ENCODE measurements at places on chromosomes 13 and 19.
A peak's percentile ranks its signal among the peaks of the same experiment; 100 is the strongest.

DNA sequence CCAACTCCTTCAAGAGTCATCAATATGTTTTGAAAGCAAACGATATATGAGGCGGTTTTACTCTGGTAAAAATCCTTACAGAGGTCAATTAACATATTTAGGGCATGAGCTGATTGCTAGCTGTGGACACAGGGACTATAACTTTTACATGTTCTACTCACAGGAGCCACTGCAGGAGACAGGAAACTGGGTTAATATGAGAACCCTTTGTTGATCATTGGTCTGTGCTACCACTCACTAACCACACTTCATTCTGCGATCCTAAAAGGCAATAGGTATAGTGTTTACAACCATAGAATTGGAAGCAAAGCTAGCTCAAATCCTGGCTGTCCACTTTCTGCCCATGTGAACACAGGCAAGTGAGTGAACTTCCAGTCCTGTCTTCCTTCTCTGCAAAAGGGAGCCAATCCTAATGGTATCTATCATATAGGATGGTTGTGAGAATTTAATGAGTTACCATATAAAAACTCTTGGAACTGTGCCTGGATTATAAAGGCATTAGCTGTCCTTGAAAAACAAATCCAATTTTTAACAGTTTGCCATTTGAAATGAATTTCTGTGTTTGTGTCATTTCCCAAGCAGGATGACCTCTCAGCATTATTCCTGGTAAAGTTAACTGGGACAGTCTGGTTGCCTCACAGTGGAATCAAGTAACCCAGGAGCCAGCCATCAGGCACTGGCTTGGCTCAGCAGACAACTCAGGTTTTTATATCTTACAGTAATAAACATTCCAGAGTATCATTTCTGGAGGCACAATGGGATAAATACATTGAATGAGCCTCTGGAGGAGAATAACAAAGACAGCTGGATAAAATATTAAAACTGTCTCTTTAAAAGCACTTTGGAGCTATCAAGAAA, 29.8 kb upstream of the RAP2A start:
- peak; percentile 5 for DNase-seq

- no peak for DNase-seq
These were observed 6.0 kb downstream of the TMED1 start for GRCh38 chr19:10829967-10830366.

DNA sequence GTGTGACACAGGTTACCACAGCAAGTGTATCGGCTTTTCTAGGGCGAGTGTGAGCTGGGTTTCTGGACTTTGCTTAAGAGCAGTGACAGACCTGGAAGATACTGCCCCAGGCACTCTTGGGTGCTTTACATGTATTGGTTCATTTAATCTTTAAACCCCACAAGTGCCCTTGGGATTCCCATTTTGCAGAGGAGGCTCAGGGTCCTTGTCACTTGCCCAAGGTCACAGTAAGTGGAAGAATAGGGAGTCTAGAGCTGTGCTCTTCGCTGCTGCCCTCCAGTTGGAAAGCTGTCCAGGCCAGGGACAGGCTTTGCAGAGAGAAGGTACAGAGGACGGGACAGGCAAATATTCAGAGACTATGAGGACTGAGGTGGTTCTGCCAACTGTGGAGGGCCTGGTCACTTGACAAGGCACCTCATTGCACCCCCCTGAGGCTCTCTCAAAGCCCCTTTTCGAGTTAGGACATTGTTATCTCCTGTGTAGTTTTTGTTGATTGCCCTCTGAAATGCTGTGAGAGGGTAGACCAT, 42.4 kb downstream of the BBC3 start:
- DNase-seq: no peak

GRCh38 chr13:107104631-107105030, 536.7 kb upstream of the ARGLU1 start:
- no peak for DNase-seq

DNA sequence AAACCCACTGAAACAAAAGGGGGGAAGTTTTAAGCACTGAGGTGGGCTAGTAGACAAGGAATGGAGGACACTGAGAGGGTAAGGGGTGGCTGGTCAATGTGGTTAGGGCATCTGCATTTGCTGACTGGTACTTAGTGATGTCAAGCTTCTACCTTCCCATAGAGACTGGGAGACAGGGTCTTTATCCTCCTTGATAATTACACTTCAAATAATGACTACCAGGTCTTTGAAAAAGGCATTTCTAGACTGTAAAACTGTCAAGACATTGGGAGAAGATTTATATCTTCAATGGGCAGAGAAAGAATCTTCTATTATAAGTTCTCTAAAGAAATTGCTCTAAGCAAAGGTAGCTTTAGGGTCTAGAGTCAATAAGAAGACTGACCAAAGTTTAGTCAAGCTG, 1490.8 kb upstream of the PCDH20 start:
- no peak for DNase-seq

DNA sequence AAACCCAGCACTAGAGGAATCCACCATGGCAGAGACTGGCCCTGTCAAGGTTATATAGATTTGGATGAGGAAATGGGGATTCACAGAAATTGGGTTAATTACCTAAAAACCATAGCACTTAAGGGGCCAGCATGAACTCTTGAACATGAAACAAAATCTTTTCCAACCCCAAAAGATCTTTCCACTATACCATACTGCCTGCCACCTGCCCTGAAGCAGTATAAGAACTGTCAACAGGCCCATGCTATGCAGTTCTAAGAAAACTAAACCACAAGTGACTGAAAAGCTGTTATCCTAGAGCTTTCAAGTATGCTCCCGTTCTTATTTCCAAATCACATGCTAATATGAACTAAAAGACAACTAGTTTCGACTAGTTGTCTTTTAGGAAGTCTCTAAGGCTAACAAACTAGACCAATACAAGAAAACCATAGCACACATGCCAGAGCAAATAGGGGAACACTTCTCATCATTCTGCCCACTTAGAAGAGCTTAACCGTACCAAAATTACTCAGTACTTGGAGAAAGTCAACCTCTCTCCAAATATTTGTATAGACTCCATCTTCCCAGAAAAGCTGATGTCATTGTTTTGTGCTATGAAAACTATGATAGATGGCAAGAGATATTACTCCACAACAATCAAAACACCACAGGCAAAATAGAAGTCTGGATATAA, 27.5 kb downstream of the HSPH1 start:
- no peak for DNase-seq

GRCh38 chr13:49869519-49869918, 66.6 kb downstream of the SPRYD7 start:
- peak; percentile 36 for DNase-seq

GRCh38 chr13:111354789-111355188, 34.3 kb downstream of the TEX29 start:
- no peak for DNase-seq

DNA sequence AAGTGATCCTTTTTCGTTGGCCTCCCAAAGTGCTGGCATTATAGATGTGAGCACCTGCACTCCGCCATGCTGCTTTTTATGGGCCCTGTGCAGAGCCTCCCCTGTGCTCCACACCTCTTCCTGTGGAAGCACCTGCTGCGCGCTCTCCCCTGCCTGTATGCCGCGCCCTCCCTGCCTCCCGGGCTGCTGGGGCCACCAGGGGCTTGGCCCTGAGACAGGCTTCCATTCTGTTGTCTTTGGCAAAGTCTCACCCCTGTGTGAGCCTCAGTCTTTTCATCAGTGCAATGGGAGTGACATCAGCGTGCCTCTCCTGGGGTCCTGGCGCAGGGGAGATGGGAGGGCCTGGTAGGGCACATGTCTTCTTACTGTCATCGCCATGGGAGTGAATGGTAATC, 1.3 kb downstream of the FAM174C start:
- DNase-seq: no peak

DNA sequence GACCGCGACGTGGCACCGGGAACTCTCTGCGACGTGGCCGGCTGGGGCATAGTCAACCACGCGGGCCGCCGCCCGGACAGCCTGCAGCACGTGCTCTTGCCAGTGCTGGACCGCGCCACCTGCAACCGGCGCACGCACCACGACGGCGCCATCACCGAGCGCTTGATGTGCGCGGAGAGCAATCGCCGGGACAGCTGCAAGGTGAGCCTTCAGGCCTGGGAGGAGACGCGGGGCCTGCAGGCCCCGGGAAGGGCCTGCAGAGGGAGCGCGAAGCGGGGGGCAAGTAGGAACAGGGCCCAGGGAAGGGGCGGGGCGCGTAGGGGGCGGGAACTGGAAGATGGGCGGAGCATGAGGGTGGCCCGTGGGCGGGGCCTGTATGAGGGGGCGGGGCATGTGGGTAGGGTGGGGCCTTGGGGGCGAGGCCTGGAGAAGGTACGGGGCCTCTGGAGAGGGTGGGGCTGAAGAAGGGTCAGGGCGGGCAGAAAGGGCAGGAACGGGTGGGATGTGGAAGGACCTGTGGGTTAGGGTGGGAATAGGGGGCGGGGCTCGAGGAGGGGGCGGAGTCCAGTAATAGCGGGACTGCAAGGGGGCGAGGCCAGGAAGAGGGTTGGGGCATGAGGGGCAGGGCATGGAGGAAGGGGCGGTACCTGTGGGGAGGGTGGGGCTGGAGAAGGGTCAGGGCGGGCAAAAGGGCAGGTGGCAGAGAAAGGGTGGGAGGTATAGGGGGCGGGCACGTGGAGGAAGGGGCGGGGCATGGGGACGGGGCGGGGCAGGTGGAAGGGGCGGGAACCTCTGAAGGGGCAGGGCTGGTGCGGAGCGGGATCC, 2.5 kb downstream of the CFD start:
- DNase-seq: peak; percentile 38

DNA sequence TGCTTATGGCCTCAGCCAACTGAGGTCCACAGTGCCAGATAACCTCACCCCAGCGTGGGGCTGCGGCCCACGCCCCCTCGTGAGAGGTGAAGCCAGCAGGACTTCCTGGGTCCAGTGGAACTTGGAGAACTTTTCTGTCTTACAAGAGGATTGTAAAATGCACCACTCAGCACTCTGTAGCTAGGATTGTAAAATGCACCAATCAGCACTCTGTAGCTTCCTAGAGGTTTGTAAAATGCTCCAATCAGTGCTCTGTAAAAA, 109.1 kb downstream of the AKAP11 start:
- no peak for DNase-seq

- no peak for DNase-seq
These were observed 39.6 kb downstream of the STK24 start for GRCh38 chr13:98537306-98537705.

- DNase-seq: no peak
These were observed 22.3 kb upstream of the CYSLTR2 start for GRCh38 chr13:48631441-48631840.

DNA sequence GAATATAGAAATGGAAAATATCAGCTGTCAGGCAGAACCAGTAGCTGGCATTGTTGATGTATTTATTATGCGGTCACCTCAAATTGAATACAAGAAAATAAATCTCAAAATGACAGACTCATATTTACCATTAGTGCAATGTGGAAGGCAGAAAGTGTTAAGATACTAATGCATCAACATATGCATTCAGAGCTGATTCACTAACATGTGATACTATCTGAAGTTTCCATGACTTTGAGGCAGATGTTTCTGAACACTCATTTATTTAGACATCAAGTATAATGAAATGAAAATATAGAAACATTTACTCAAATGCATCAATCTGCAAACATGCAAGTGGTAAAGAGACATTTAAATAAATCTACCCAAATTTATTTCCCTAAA, 474.2 kb upstream of the SLC10A2 start:
- DNase-seq: no peak

DNA sequence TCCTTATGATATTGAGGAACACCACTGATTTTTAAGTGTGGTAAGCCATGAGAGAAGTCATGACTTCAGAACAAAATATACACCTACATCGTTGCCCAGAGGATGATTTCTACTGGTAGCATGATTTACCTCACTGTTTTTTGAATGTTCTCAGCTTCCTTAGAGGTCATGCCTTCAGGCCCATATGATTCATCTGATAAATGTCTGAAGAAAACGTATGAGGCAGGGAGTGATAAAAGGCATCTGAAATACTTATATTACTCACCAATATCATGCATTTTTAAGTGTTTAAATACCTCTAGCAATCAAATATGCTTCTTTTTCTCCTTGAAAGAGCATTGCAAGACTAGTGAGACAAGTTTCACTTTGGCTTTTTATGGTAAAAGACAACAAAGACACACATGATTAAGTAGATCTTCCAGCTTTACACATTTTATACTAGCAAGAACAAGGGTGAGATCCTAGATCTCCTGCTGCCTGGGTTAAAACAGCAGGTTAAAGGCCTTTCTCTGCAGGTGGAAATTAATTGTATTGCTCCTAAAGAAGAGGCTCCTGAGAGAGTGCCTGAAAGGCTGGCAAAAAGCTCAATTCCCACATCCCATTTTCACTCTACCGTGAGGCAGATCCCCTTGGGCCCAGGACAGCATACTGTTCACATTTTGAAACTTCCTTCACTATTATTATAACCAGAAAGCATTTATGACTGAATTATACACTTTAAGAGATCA, 432.4 kb downstream of the SLITRK1 start:
- peak; percentile 92 for DNase-seq

DNA sequence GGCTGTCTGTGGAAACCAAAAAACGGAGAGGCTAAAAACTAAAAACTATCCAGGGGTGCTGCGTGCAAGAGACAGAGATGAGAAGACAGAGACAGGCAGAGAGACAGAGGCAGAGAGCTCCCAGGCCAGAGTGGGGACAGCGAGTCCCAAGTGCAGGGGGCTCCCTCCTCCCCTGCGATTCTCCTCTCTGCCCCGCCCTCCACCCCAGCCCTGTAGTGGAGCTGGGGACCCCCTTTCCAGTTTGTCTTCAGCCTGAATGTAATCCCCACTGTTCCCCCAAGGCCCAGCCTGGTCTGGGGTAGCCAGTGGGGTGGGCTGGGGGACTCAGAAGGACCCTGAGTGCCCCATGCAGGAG, 2.0 kb downstream of the NFIC start:
- DNase-seq: no peak

GRCh38 chr13:103324641-103325040, 258.4 kb upstream of the SLC10A2 start:
- no peak for DNase-seq

DNA sequence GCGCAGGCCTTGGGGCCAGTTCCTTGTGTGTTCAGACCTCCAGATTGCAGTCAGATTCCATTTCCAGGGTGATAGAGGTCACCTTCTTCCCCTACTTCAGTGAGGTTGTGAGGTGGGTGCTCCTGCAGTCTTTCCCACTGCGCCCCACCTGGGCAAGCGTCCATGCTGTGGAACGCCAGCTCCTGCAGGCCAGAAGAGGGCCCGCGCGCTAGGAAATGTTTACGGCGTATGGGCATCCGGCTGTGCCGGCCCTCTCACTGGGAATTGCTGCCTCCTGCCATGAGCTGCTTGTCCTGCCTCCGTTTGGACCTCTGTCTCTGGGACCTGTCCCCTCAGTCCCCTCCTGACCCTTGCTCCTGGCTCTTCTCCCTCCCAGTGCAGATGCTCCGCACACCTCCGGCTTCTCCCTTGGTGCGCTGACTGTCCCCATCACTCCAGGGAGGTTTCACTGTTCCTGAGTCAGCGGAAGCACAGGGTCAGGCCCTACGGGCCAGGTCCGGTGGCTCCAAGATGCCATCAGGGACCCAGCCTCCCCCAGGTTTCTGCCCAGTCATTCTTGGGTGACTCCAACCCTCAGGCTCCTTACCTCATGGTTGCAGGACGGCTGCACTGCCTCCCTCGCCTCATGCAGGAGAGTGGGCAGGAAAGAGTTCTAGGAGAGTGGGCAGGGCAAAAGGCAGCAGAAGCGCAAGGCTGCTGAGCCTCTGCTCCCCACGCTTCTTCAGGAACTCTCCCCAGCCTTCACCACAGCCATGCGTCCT, 56.6 kb downstream of the SMARCA4 start:
- DNase-seq: no peak
